ENCODE measurements at places on chromosomes 6 and 20. TPM values are rescaled to one million over a fixed set of nuclear protein-coding genes. Genes with fewer than 3 reads are reported as not detected.
A peak's percentile ranks its signal among the peaks of the same experiment; 100 is the strongest.

DNA sequence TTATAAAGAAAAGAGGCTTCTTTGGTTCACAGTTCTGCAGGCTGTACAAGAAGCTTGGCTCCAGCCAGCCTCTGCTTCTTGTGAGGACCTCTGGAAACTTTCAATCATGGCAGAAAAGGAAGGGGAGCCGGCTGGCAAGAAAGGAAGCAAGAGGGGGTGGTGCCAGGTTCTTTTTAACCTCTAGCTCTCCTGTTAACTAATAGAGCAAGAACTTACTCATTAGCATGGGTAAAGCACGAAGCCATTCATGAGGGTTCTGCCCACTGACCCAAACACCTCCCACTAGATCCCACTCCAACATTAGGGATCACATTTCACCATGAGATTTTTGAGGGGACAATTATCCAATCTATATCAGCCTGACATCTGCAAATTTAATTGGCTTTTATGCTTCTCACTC is 347.1 kb downstream of the GRIK2 start:
- no peak for ATAC-seq

CPXM1 gene
- total RNA-seq = 0.69 TPM

TREM1 gene
- total RNA-seq = not detected

- ATAC-seq = peak; percentile 59
Observed at GRCh38 chr20:47576516-47577033, 74.9 kb downstream of the NCOA3 start.

DNA sequence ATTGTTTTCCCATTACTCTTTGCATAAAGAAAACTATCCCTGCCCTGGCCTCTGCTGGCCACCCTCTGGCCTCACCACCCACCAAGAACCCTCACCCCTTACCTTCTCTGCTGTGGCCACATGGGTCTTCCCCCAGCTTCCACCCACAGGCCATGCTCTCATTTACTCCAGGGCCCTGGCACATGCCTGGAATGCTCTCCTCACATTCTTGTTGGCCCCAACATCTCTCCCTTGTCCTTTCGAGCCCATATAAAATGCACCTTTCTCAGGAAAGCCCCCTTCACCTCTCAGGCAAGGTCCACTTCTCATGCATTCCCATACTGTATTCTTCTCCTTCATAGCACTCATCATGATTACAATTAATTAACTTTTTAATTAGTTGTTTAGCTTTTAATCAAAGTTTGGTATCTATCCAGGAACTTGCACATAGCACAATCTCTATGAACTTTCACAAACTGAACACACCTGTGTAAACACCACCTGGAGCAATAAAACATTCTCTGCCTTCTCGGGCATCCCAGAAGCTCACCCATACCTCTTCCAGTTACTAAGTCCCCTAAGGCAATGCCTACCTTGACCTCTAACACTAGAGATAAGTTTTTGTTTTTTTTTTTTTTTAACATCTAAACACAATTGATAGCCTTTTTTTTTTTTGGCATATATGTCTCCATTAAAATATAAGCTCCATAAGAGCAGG is 617.2 kb downstream of the PTPRT start:
- ATAC-seq = no peak
